ENCODE measurements at places on chromosomes 11 and 22. TPM values are rescaled to one million over a fixed set of nuclear protein-coding genes. Genes with fewer than 3 reads are reported as not detected.

The SERPINH1 gene
- total RNA-seq, result 4.4 TPM

- no peak for DNase-seq
These were observed 7.9 kb upstream of the TRIM68 start for GRCh38 chr11:4615856-4616444.

- no peak for DNase-seq
These were observed 165.4 kb downstream of the GRIK4 start for GRCh38 chr11:120676991-120677390.

- DNase-seq, result peak; percentile 65
These were observed 61.9 kb downstream of the ADM start for GRCh38 chr11:10366568-10367331.

GRCh38 chr11:27347359-27348339, 15.4 kb downstream of the CCDC34 start:
- DNase-seq, result no peak
